Breast epithelium (tissue), 4 donors: ENCODE measurements at places on chromosomes 12 and 14.
A peak's percentile ranks its signal among the peaks of the same experiment; 100 is the strongest.

DNA sequence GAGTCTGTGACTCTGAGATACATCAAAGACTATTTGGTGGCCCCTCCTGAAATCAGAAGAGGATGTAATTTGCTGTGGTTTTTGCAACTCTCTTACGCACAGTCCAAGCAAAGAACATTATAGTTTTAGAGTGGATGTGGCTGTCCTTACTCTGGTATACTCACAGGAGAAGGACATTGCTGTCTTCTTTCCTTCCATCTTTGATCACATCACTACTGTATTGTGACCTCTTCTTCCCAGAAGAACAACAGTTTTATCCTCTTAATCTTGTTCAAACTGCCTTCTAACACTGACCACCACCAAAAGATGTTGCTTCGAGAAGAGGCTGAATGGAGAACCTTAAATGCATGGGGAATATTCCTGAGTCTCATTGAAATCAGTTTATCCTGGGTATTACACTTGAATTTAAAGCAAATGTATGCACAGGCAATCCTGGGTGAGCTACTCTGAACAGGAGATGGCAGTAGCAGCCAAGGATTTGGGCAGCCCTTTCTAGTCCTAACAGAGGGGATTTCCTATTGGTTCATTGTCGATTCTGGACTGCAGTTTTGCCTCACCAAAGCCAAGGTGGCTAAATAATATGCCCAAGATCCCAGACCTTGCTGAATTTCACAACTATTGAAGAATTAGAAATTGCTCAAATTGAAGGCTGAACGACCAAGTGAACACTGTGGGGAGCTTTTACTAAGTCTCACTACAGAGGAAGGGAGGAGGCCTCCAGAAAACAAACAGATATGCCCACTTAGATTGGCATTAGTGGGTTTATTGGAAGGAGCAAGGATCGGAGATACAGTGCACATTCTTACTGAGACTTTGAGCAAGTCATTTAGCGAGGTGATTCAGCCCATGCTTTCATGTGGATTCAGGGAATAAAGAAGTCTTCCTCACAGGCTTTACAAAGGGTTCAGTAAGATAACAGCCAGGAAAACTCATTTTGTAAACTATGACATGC, 282.8 kb downstream of the PAWR start:
- DNase-seq = peak; percentile 54

- no peak for DNase-seq
Measured at GRCh38 chr14:61229981-61230380, 51.2 kb downstream of the TMEM30B start.

GRCh38 chr14:71061458-71061857, 154.2 kb downstream of the PCNX1 start:
- no peak for DNase-seq

GRCh38 chr12:17079251-17079909, 473.4 kb upstream of the LMO3 start:
- DNase-seq = no peak

DNA sequence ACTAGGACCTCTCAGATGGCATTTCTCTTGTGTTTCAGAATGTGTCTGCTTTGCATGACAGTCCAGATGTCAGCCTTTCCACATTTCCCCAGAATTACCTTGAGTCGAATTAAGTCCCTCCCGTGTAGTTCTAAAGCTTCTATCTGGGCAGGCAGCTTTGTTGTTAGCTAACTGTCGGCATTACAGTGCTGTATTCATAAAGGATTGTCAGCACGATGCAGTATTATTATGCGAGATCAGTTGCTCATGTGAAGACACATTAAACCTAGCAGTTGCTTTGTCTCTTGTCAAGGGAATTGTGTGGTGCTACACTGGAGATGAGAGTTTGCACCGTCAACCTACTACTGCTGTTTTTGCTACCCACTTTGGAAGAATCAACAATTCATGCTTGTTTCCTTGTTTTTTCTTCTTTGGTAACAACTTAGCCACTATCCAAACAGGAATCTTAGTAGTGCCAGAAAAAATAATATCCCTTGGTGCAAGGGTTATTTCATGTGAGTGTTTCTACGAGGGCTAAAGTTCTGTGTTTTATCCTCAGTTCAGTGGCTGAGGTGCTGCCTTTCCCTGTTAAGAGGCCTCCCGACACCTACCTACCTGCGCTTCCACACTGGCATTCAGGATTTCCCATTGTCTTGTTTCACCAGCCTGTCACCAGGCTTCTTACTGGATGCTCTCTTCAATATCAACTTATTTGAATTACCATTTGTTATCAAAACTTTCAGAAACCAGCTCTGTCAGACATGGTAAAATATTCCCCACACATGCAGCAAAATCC, 297.9 kb upstream of the G2E3 start:
- DNase-seq = no peak

DNA sequence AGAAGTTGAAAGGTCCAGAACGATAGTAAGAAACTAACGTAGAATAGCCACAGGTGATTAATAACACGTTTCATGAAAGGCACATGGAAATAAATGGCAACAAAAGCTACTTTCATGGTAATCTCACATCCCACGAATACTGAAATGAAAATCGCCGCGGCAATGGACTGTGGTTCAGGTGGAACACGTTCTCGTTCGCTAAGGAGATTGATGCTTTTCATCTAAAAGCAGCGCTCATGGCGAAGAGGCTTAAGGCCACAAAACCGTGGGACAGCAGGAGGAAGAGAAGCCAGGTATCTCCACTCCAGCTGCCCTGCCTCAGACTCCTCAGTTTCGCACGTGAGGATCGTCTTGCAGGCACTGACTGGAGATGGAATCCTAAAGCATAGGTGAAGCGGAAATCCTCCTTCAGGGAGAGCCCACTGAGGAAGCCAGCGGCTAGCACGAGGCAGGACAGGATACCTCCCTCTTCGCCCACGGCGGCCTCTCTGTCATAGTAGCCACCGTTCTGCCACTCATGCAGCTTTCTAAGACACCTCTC, 696 bp upstream of the GPHN start:
- no peak for DNase-seq

DNA sequence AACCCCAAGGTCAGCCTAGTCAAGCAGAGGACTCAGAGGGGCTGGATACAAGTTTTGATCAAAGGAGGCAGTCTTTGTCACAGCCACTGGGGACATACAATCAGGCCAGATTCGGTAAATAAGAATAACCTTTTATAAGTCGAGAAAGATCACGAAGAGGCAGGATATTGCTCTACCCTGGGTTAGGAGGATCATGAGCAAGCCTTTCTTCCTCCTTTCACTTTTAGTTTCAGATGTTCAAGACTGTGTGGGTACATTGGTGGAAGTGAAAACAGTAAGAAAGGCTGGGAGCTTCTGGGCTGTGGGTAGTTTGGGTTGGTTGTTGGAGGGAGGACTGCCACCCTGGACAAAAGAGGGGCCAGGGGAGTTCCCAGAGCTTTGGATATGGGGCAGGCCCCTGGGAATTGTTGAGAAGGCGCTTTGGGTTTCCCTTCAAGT, 127.7 kb downstream of the SNAPC1 start:
- no peak for DNase-seq

GRCh38 chr12:94942663-94943062, 60.8 kb downstream of the NDUFA12 start:
- DNase-seq = no peak

- DNase-seq = no peak
Measured at GRCh38 chr14:59103396-59103795, 85.1 kb upstream of the DAAM1 start.

GRCh38 chr12:5624486-5625272, 192.8 kb downstream of the NTF3 start:
- no peak for DNase-seq

DNA sequence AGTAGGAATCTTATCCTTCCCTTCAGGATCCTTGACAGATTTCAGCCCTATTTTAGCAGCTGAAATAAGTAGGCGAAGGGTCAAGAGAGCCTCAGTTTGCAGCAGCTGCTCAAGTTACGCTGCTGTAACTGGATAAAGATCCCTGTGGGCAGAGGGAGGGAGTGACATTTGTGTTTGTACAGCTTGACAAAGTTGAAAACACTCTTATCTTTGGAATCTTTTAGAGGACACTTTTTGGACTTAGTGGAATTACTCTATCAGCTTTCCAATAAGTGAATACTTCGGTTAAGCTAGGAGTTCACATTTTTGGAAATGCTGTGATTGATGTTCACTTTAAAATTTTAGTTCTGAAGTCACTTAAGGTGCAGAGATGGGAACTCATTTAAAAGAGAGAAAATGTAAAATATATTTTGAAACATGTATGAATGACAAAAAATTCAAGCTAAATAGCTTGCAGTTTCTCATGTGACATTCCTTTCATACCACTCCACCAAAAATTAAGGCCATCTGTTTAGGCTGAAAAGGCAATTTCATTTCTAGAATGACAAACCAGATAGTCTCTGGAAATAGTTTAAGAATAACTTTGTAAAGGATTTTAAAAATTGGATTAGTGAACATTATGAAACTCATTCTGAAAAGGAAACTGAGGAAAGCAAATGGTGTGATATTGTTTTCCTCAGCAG, 55.2 kb downstream of the SLC38A4 start:
- DNase-seq = no peak

DNA sequence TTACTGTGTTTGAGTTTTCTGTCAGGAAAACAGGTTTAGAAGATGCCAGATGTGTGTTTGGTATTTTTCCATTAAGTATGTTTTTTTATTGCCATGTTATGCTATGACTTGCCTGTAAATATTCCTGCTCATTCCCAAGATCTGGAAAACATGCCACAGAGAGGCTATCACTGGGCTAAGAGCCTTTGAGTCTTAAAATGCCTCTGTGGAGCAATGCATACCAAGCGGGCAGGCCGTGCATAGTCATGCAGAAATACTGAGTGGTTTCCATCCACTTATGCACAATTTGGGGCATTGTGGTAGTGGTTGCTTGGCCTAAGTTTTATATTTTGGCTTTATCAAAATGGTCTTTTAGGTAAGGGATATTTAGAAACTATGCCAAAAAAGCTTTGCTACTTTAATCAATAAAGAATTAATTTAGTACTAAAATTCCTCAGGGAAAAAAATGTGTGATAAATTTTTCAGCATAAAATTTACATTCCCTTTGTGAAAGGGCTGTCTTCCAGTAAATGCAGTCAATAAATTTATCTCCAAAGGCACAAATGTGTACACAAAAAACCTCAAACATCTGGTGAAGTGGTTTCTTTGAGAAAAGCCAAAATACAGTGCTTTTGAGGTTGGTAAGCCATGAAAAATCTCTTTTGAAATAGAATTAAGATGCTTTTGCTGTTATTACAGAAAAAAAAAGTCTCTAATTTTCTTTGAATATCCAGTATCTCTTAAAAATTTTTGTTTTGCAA, 341.3 kb upstream of the FBXO33 start:
- DNase-seq = no peak

- no peak for DNase-seq
Measured at GRCh38 chr12:43789941-43790340, 16.2 kb downstream of the TWF1 start.

GRCh38 chr12:66482351-66483203, 180.3 kb downstream of the HELB start:
- DNase-seq = no peak

DNA sequence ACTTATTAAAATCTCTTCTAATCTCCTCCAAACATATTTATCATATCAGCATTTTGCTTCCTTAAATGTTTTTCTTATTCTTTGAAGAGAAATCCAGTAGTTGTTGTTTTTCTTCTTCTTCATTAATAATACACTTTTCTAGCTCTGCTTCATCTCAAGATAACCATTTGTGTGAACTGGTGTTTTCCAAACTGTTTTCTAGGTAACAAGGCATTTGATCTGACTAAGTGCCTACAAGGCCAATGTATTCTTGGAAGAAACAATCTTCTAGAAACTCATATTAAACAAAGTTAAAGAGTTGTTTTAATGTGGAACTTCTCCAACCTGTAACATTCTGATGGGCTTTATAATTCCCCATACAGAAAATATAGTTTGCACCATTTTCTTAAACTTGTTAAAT, 30.8 kb upstream of the IFNG start:
- DNase-seq = no peak

DNA sequence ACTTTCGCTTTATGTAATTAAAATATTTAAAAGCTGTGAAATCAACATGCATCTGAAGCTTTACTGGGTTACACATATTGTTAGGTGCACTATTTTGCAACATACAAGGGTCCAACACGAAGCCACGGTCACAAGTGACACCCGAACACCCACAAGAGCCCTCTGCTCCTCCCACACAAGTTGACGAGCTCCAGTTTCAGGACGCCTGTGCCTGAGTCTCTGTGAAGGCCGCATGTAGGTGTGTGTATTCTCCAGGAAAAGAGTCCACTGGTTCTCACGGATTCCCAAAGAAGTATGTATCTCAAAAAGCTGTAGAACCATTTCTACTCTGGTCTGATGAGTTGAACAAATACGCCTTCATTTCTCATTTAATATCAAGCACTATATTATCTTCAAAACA, 12.0 kb downstream of the SLC15A4 start:
- DNase-seq = no peak

GRCh38 chr12:83559650-83560049, 872.9 kb downstream of the TMTC2 start:
- no peak for DNase-seq

GRCh38 chr12:42021469-42021868, 123.2 kb downstream of the GXYLT1 start:
- no peak for DNase-seq

- no peak for DNase-seq
Measured at GRCh38 chr12:45089411-45090075, 38.6 kb upstream of the DBX2 start.

GRCh38 chr14:32648434-32648833, 290.2 kb upstream of the NPAS3 start:
- no peak for DNase-seq

DNA sequence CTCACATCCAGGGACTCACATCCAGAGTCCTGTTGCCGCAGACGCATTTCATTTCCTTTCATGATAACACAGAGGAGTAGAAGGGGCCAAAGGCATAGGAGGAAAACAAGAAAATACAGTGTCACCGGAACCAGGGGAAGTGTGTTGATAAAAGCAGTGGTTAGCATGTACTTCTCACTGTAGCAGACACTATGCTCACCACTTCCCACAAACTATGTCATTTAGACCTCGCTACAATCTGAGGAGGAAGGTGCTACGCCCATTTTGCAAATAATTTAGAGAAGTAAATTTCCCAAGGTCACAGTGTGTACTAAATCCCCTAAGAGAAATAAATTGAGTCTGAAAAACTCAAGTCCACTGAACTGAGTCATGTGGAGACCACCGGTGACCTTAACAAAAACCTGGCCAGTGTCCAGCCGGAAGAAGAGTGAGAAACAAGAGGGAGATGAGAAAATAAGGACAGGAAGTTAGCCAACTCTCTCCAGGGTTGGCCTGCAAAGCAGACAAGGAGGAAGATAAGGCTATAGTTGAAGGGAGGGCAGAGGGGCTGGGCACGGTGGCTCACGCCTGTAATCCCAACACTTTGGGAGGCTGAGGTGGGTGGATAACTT, 25.8 kb upstream of the TMCC3 start:
- DNase-seq = no peak

- DNase-seq = no peak
Measured at GRCh38 chr12:121915841-121916321, 2.5 kb upstream of the CFAP251 start.

DNA sequence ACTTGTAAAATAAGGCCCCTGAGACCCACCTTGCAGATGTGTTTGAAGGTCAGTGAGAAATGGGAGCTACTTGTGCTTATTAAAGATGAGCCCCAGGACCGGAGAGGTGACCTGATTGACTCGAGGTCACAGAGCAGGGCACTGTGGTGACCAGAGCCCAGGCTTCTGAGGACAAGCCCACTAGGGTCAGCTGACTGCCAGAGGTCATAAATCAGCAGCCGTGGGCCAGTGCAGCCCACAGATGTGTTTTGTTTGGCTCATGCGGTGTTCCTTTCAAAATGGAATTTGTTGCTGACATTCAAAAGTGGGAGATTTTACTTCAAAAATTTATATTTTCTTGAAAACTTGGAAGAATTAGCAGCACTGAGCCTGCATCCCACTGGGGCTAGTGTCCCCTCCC, 24.5 kb downstream of the JDP2 start:
- DNase-seq = no peak

GRCh38 chr14:21711360-21711961, 37.8 kb upstream of the OR4E1 start:
- no peak for DNase-seq
